IPS-NIHi11 (cell line): ENCODE measurements at places on chromosomes 16 and 17.

GRCh38 chr17:2222301-2222700 lies 81.3 kb downstream of the SMG6 start:
- no peak for DNase-seq

GRCh38 chr17:80877729-80878303 lies 113.8 kb upstream of the CHMP6 start:
- no peak for DNase-seq

- DNase-seq = peak; percentile 2
These were observed 10.0 kb upstream of the ATP2A3 start for GRCh38 chr17:3974138-3974687.

DNA sequence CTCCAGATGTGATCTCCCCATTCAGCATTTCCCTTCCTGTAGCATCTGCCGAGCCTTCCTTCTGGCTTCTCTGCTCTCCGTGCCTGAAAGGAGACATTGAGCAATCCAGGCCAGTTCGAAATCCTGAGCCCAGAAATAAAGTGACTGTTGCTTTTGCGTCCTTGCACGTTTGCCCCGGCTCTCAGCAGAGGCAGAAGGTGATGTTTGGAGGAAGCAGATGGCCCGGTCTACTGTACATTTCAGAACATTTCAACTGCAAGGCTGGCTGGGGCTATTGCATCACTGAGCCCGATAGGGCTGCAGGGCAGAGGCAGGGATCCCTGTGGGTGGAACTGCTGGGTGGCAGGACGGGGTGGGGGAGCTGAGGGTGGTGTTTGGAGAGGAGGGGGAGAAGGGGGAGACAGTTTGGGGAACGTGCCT lies 29.4 kb downstream of the IRF8 start:
- no peak for DNase-seq
